ENCODE measurements at places on chromosomes 1 and 21.

DNA sequence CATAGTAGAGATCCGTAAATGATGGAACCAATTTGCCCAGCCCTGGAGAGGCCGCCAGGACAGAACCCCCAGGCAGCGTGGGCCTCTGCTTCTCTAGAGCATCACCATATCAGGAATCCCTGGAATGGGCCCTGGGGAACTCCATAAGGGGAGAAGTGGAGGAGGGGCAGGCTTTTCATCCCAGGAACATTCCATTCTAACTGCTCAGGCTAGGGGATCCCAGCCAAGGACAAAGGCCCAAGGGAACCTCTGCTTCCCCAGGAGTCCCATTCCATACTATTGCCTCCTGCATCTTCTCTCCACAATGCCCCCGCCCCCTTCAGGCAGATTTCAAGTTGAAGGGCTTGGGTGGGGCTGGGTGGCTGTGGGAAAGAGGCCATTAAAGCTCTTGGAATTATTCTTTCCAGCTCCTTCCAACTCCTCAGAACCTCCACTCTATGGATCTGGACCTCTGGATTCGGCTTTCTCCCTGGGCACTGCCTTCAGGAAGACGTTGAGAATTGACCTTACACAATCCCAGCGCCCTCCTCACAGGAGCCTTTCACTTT lies 6.0 kb downstream of the TRNP1 start:
- DNase-seq, result no peak

- DNase-seq, result no peak
These were observed 362.6 kb downstream of the MATN1 start for GRCh38 chr1:30360753-30361152.

DNA sequence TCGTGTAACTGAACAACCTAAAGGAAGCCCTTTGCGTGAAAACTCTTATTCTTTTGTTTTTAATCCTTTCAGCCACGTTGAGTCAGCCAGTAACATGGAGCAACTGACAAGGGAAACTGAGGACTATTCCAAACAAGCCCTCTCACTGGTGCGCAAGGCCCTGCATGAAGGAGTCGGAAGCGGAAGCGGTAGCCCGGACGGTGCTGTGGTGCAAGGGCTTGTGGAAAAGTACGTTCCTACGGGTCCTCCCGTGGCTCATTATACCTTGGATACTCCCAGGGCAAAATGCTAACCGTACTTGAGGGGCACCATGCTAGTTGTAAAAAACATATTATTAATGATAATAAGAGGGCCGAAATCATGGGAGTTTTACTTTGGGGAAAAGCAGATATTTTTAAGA lies 49.4 kb downstream of the LAMC2 start:
- DNase-seq, result no peak

DNA sequence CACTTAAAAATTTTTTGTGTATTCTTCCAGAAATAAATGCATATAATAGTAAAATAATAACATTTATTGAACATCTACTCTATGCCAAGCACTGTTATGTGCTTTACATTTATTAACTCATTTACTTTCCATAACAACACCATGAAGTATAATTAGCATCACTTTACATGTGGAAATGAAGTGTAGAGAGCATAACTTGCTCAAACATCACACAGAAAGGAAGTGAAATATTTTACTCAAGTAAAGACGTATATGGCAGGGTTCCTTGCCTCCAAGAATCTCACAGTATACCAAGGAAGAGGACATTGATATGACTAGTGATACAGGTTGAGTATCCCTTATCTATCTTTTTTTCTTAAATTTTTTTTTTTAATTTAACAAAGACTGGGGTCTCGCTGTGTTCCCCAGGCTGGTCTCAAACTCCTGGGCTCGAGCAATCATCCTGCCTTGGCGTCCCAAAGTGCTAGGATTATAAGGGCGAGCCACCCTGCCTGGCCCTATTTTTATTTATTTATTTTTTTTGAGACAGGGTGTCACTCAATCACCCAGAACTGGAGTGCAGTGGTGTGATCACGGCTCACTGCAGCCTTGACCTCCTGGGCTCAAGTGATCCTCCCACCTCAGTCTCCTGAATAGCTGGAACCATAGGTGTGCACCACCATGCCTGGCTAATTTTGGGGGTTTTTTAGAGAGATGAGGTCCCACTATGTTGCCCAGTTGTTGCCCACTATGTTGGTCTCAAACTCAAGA lies 7.7 kb upstream of the CLIC4 start:
- no peak for DNase-seq

DNA sequence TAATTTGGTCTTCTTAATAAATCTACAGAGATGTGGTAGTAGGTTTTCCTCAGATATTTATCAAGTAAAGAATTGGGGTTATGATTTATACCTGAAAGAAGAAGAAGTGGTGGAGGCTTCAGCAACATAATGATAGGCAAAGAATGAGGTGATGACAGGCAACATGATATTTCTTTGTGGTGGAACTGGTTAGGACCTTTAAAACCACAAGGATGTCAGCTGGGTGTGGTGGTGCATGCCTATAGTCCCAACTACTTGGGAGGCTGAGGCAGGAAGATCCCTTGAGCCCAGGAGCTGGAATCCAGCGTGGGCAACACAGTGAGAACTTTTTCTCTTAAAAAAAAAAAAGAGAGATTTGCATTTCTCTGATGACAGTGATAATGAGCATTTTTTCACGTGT lies 34.1 kb upstream of the COL11A1 start:
- no peak for DNase-seq

DNA sequence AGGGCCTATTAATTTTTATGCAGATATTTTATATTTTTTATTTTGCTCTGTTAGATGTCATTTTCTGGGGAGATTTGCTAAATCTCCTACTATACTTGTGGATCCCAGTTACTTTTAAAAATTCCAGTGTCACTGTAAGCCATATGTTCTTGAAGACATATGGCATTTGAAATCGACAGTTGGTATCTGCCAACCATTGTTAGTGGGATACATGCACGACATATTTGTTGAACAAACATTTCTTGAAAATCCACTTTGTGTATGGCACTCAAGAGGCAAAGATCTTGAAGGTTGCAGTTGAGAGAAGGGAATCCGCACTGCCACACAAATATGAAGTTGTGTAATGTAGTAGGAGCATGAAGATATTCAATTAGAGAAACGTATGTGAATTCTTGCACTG lies 287.7 kb downstream of the HHAT start:
- no peak for DNase-seq

DNA sequence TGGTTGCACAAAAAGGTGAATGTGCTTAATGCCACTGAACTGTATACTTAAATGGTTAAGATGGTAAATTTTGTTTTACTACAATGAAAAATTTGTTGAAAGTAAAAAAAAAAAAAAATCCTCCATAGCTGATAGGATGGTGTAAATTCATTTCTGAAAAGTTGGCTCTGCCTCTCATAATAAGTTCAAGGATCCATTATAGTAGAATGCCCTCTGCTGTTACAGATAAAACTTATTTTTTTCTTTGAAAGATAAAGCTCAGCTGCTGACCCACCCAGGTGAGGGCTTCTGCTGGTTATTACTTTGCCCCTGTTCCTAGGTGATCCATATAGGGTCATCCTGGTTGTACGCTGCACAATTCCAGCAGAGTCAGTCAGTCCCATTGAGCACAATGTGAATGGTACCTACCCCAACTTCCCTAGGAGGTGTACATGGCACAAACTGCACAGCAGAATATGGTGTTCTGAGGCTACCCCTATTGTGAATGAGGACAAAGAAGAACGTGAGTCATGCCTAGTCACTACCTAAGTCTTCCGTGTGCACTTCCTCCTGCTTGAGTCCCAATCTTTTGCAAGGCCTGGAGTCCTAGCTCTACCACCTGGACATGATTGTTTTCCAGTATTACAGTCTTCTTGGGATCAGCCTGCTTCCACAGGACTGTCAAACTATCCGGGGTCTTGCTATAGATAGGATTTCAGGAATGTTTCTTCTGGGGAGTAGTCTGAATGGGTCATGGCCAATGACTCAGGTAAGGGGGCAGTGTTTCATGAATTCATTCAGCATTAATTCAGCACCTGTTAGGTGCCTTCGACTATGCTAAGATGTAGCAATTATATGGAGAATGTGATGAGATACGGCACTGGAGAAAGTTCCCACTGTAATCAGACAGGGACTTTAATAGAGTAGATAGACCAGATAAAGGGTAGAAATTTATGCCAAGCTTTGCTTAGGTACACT lies 20.8 kb upstream of the CD5L start:
- DNase-seq, result no peak

DNA sequence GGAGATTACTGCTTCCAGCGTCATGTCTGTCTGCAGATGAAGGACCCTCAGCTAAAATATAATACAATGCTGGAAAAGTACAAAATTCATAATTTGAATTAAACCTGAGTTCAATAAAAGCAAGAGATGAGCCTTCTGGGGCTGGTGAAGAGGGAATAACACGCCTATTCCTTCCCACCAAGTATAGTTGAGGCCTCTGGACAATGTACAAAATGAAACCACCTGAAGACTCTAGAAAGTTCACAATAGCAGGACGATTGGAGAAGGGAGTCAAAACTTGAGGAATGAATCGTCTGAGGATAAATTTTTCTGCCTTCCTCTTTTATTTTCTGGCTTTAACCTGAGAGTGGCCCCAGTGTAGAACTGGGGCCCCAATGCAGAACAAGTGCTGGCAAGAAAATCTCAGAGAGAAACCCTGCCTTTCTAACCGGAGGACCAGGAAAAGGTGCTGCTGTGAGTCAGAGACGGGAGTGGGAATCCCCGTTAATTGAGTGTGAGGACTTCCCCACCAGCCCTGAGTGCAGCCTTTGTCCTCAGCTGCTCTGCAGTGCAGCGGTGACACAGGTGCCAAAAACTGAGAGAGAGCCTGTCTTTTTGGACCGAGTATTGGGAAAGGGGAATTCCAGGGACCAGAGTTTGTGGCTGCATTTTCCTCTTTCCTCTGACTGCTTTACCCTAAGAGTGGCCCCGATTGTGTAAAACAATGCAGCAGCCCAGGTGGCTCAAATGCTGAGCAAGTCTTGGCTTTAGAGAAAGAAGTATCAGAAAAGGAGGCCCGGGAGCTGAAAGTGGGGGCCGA lies 264.9 kb downstream of the DYRK1A start:
- no peak for DNase-seq

- DNase-seq, result peak; percentile 77
These were observed 823 bp upstream of the SYF2 start for GRCh38 chr1:25232866-25233784.

DNA sequence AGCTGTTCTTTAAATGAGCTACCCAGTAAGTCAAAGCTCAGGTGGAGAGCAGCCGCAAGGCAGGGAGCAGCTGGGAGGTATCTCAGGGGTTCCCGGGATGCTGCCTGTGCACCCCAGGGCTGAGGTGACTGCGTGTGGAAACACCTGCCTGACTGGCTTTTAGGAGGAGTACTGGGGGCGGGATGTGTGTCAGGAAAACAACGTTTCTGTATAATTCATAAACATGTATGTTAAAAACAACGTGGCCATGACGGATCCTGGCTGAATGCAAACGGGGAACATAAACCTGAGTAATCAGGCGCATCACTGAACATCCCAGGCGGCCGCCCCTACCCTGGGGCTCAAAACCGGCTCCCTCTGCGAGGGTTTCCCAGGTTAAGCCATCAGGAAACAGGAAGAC lies 1.5 kb downstream of the C1orf159 start:
- no peak for DNase-seq

DNA sequence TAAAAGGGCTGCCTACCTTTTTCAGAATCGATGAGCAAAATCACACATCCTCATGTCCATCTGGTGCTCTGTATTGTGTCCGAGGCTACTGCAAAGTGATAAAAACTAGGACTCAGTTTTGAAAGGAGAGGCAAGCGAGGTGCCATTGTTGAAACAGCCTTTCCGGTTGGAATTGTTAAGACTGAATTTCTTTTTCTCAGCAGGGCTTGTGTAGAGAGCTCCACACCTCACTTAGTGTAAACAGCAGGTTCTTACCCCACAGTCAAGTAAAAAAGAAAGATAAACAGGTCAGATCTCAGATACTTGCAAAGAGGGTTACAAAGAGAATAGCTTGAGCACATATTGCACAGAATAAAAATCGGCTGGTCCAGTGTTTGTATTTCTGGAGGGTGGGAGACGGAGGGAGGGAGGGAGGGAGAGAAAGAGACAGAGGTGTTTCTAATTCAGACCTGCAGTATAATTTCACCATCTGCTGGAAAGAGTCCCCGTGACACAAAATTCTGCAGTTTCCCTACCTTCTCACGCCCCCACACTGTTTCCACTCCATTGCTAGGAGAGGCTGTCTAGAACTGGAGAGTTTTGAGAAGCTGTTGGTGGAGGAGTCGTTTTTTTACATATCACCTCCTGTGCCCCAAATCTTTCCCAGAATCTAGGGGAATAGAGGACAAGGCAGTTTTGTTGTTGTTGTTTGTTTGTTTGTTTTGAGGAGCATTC lies 82.5 kb downstream of the EDEM3 start:
- no peak for DNase-seq

- no peak for DNase-seq
These were observed 39.5 kb upstream of the CR2 start for GRCh38 chr1:207414606-207415108.

GRCh38 chr1:225426395-225427234 lies 1.2 kb downstream of the LBR start:
- DNase-seq, result peak; percentile 69

- no peak for DNase-seq
These were observed 51.7 kb downstream of the ITPKB start for GRCh38 chr1:226687426-226687825.

- DNase-seq, result no peak
These were observed 51.3 kb downstream of the PTP4A2 start for GRCh38 chr1:31886866-31887265.

DNA sequence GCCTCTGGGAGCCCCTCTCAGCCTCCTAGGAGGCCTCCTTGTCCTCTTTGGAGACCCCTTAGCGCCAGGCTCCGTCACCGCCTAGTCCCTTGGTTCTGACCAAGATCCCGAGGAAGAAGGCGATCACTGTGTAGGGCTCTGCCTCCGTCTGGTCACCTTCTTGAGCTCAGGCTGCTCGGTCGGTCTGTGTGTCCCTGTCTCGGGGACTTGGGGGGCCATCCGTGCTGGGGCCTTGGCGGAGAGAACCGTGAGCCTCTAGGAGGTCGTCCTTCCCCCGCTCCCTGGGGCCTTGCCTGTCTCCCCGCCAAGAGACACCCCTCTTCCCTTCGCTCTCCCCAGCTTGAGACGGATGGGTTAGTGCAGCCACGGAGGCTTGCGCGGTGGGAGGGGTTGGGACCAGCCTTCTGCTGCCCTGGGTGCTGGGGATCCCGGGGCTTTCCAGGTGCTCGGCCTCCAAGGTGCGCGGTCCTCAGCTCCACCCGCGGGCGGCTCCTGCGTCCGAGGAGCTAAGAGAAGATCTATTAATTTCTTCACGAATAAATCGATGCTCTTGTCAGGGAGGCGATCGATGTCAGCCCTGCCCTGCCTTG lies 701 bp upstream of the INSRR start:
- no peak for DNase-seq

GRCh38 chr1:2476061-2476999 lies at the start of gene PLCH2:
PLCH2 (plus strand) TSS chr1:2476289; CDS start chr1:2476589, 300 bp downstream.
- no peak for DNase-seq

- DNase-seq, result no peak
These were observed 26.4 kb downstream of the GNG4 start for GRCh38 chr1:235622936-235623779.

- DNase-seq, result no peak
These were observed 10.9 kb downstream of the SLC1A7 start for GRCh38 chr1:53131590-53131938.

- DNase-seq, result no peak
These were observed 343.0 kb downstream of the AMY1C start for GRCh38 chr1:104092698-104093097.

All from activated CD8-positive, alpha-beta memory T cell treated with anti-CD3 and anti-CD28 coated beads, Interleukin-2, amount 50 U/mL, for 48 hours (primary cell).